ENCODE measurements at places on chromosomes 13 and 19. TPM values are rescaled to one million over a fixed set of nuclear protein-coding genes. Genes with fewer than 3 reads are reported as not detected.

- peak; percentile 75 for DNase-seq
Observed at GRCh38 chr13:110561344-110562035, at the start of gene RAB20. RAB20 (minus strand) TSS chr13:110561722; CDS start chr13:110561519, 203 bp downstream.

DNA sequence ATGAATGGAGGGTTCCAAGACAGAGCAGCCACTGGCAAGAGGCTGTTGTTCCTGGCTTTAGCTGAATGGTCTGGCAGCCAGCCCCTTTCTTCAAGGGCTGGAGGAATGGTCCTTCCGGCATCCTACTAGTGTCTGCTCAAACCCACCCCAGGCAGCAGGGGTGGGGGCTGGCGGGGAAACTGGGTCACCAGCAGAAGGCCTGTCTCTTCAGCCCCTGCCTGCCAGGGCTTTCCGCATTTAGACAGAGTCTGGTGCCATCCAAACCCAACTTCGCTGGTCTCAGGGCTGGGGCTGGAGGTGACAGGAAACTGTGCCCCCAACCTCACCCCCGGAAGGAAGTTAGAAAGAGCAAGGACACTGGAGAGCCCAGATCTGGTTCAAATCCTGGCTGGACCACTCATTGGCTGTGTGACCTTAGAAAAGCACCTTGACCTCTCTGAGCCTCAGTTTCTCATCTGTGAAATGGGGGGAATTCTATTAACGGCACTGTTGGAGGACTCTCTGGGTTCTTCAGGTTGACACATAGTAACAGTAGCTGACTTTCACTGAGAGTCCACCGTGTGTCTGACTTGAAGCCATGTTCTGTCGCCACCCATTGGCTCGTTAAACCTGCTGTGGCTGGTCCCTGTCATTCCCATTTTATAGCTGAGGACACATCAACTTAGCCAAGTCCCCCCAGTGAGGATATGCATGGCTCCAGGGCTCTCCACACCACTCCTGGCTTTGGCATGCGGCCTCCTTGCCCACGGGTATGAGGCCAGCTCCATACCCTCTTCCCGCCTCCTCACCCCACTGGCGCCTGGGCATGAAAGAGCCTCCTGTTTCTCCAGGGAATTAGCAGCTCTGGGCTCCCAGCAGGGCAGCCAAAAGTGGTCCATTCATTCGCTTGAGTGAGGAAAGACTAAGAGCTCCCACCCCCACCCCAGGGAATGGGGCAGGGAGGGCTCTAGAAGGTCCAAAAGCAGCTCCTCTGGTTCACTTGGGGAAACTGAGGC is 2.5 kb upstream of the NR2C2AP start:
- no peak for DNase-seq

DNA sequence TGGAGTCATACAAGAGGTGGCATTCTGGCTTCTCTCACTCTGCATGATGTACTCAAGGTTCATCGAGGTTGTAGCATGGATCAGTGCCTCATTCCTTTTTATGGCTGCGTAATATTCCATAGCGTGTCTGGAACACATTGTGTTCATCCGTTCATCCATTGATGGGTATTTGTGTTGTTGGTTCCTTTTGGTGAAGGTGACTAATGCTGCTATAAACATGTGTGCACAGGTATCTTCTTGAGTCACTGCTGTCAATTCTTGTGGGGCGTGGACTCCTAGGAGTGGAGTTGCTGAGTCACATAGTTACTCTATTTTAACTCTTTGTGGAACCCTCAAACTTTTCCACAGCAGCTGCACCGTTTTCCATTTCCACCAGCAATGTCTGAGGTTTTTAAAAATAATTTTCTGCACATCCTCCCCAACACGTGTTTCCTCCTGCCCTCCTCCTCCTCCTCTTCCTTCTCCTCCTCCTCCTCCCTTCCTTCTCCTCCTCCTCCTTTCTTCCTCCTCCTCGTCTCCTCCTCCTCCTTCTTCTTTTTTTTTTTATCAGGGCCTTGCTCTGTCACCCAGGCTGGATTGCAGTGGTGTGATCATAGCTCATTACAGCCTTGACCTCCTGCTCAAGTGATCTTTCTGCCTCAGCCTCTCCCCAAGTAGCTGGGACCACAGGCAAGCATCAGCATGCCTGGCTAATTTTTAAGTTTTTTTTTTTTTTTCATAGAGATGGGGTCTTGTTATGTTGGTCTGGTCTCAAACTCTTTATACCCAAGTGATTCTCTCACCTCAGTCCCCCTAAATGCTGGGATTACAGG is 2.0 kb upstream of the TMEM221 start:
- DNase-seq = peak; percentile 80

DNA sequence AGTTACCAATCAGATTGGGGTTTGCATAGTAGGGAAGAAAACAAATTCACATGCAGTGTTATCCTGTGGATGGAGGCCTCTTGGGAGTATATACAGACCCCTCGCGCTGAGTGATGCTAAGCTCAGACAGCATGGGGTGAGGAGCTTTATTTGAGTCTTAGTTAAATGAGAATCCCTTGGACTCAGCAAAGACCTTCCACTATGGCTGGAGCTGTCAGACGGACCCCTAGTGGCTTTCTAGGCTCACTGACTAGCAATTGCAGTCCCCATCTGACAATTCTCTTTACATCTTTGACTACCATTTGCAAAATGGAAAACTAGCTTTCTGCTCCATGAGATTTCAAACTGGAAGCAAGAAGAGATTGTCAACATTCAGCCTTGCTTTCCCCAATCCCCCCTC is 90.4 kb downstream of the STOML3 start:
- no peak for DNase-seq

- DNase-seq = no peak
Observed at GRCh38 chr13:49646688-49647087, 18.4 kb downstream of the ARL11 start.

DNA sequence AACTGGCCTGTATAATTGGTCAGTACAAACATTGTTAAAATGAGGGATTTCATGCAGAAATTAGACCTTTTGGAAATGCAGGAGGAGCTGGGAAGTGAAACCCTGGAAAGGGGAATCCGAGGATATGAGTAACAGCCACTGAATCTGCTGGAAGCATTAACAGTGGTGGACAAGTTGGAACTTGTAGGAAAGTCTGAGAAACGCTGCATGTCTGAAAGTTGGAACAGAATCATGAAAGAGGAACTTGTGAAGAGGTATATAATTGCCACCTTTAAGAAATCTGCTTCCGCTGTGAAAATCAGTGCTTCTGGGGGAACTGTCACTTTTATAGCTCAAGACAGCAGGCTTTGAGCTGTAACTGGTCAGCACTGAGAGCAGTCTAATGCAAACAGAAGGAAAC is 716.5 kb upstream of the PRR20A start:
- DNase-seq = no peak

DNA sequence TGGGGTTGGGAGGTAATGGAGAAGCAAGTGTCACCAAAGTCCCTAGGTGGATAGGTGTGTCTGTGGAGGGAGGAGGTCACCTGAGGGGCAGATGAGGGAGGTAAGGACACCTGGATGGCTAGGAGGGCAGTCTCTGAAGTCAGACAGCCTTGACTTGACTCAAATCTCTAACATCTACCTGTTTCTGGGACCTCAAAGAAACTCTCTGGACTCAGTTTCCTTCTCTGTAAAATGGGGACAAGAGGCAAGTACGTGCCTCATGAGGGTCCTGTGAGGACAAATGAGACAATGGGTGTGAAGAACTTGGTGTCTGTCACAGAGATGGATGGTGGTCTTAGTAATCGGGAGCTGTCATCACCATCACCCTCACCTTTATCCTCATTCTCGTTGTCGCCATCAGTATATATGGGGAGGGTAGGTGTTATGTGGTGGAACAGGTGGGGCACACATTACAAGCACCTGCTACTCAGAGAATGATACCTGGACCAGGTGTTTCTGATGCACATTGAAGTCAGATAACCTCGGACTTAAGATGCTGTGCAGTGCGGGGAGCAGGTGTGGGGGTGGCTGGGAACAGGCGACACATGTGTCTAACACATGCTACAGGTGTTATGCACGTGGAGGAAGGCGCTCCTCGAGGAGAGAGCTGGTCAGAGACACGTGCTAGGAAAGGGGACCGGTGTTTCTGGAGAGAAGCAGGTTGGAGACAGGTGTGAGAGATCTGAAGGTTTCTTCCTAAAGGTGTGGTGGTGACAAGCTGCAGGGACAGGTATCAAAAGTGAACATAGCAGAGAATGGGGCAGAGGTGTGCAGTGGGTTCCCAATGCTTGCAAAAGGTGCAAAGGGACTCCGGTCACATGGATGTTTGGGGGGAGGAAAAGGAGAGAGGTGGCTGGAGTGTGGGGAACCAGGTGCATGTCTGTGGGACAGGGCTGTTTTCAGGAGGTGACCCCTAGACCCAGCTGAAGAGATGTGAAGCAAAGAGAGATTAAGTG is 3.8 kb downstream of the ERFL start:
- DNase-seq = no peak

- DNase-seq = peak; percentile 6
Observed at GRCh38 chr13:25249001-25249543, 38.2 kb downstream of the MTMR6 start.

DNA sequence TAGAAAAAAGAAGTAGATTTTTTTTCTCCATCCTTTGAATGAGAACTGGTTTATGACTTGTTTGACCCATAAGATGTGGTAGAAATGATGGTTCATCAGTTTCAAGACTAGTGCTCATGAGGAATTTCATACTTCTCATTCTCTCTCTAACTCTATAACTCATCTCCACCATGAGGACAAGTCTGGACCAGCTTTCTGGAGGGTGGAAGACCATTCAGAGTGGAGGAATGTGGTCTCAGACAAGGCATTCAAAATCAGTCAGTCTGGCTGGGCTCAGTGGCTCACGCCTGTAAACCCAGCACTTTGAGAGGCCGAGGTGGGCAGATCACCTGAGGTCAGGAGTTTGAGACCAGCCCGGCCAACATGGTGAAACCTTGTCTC is 3.5 kb upstream of the EID2 start:
- DNase-seq = no peak

- DNase-seq = no peak
Observed at GRCh38 chr19:7722231-7722651, 9.7 kb downstream of the CLEC4G start.

- no peak for DNase-seq
Observed at GRCh38 chr19:38021352-38021751, 114.3 kb downstream of the SIPA1L3 start.

DNA sequence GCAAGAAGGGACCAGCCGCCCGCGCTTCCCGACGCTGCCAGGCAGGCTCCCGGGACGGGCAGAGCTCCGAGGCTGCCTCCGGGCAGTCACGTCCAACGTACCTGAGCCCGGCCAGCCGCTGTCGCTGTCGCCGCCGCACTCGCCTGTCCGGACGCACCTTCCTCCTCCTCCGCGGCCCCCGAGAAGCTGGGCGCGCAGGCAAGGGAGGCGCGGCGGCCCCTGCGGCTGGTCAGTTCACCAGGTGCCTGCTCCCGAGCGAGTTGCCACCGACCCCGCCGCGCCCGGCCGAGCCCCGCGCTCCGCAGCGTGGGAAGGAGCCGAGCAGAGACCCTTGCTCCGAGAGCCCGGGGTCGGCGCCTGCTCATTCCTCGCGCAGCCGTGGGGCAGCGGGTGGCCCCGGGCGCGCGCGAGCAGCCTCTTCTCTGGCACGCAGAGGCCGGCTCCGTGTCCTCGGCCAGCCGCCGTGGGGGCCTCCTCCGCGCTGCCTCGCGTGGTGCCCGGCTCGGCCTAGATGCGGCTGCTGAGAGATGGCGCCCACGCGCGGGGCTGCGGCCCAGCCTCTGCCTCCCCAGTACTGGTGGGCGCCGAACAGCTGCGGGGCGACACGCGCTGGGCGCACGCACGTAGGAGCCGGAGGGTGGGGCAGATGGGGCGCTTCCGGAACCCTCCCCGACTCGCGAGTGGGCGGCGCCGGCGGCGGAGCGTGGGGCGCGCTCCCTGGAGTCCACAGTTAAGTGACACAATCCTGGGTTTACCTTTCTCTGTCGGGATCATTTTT is 419.4 kb downstream of the UQCRFS1 start:
- DNase-seq = no peak

DNA sequence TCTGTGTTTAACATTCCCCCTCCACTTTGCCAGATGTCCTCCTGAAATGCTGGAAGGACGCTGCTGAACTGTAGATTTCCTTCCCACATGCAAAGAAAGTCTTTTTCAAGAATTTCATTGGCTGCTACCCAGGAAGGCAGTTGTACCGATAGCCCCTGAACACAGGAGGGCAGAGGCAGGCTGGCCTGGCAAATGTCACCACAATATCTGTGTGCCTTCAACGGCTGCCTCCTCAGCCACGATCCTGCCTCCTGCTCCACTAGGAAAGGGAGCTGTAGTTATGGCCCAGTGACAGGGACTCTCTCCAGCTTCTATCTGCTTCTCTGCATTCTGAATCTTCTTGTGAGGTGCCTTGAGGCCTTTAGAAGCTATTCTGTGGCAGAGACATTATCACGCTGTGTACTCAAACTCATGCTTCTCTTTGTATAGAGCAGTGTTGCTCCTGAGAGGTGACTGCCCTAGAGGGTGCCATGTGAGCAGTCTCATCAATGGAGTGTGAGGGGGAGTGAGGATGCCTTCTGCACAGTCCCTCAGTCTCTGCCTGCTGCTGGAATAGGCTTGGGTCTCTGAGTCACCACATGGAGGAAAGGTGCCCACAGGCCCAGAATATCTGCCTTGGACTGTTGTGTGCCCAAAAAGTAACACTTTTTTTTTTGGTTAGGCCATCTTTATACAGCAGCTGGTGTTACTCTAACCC is 279.8 kb downstream of the DNAJC15 start:
- peak; percentile 41 for DNase-seq

DNA sequence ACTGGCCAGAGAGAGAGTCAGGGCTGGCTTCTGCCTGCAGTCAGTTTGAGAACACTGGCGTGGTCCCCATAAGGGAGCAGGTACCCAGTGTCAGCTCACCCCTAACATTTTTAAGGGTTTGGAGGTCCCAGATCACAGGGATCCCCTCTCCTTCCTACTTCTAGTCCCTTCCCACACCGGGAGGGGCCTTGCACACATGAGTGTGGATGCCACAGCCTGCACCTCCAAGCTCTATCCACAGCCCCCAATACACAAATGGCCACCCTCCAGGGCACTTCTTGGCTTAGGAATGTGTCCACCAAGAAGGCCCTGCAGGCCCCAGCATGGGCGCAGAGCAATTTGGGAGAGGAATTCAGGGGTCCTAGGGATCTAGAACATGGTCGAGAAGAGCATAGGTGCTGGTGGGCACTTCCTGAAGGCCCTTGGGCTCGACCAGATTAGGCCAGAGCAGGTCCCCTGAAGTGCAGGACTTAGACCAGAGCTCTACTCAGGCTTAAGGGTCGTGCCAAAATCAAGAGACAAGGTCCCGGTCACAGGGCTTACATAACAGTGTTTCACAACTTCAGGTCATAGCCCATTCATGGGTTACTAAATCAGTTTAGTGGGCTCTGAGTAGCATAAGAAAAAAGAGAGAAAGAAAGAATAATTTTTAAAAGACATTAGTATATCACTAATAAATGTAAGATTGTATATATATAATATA is 16.0 kb downstream of the FXYD5 start:
- no peak for DNase-seq

GRCh38 chr13:59144700-59145099 is 1019.0 kb downstream of the DIAPH3 start:
- peak; percentile 15 for DNase-seq

DNA sequence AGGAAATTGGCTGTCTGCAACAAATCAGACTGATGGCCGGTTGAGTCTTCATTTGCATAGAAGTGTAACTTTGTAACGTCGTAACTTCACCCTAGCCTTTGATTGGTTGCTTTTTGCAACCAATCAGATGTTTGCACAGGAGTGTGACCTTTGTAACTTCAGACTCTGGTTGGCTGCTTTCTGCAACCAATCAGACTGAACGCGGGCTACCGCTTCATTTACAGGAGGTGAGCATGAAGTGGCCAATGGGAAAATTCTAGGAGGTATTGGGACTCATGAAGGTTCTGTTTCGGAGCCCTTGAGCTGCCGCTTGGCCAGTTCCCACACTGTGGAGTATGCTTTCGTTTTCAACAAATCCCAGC is 441 bp upstream of the ZNF559 start:
- DNase-seq = peak; percentile 92

NTN5 gene
- 0.79 TPM for total RNA-seq

OLFM4 gene
- total RNA-seq = not detected

KLK11 gene
- not detected for total RNA-seq

SDHAF1 gene
- total RNA-seq = 32.0 TPM

ZNF723 gene
- not detected for total RNA-seq

All from M059J (cell line).